Amygdala (tissue), 56 donors: ENCODE measurements at places on chromosomes 7 and 10.

- no peak for DNase-seq
These were observed 20.6 kb downstream of the ZDHHC6 start for GRCh38 chr10:112426111-112426510.

GRCh38 chr10:73931767-73932619, 21.1 kb downstream of the PLAU start:
- no peak for DNase-seq

DNA sequence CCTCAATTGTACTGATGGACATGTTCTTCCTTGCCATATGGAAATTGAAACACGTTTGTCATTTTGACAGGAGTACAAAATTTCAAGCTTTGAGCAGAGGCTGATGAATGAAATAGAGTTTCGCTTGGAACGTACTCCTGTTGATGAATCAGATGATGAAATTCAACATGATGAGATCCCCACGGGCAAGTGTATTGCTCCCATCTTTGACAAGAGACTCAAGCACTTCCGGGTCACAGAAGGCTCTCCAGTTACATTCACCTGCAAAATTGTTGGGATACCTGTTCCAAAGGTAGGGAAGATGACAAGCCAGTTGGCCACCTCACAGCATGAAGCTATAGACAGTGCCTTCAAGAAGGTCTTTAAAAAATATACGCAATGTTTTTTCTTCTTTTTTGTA, 43.1 kb downstream of the ATOH7 start:
- no peak for DNase-seq

DNA sequence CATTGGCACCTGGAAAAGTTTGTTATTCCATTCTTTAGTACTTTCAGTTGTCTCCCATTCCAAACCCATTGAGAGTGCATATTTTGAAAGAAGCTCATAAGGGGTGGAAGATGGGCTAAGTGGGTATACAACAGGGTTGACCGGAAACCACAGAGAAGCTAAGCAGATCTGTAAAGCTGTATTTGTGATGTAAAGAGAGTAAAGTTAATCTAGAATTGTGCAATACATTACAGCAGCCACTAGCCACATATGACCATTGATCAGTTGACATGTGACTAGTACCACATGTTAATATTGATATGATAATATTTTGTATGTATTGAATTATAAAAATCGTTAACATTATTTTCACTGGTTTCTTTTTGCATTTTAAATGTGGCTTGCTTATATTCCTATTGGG, 4.9 kb upstream of the PNLIP start:
- DNase-seq: no peak

GRCh38 chr10:103849880-103850571, 5.3 kb downstream of the SH3PXD2A start:
- no peak for DNase-seq

DNA sequence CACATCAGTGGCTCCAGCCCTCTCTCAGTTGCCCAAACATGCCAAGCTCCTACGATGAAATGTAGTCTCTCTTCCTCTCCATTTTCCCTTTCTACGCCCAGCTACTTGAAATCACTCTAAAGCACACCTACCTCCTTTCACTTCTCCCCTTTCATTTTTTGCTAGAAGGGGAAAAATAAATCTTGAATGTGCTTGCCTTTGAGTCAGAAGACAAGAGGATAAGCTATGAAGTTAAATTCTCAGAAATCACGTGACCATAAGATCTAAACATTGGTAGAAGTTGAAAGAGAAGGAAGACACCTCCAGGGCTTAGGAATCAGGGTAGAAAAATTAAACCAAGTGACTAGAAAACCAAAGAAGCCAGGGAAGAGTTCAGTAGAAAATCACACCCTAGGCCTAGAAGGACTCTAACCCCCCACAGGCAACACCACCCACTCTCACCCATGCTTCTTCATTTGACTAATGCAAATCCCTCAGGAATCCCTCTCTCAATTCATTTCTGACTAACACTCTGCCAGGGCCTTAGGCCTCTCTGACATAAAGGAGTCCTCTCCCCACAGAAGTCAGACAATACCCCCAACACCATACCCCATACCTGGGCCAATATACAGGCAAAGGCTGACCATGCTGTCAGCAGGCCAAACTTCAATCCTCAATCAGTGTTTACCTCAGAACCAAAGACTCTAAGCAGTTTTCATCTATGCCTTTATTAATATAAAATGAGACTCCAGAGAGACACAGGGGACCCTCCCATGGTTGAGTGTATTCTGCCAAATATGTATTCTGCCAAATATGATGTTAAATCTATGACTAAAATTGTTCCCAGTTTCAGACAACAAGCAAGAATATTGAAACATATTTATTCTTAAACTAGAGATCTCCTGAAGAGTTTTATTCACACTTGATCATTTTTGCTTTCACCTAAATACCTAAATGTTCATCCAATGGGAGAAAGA, 84.8 kb downstream of the ELMO1 start:
- no peak for DNase-seq

DNA sequence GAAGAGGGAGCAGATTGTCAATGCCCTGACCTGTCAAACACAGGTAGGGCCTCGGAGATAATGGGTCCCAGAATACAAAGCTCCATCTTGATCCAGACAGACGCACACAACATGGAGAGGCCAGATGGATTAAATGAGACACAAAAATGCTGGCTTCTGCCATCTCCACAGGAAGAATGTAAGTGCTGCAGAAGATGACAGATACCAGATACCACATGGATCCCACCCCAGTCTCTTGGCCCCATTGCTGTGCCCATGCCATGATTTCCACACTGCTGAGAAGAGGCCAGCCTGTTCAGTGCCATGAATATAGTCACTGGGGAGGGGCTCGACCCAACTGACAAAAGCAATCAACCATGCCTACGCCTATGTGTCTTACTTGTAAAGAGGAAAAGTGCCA, 487.9 kb downstream of the PARD3 start:
- no peak for DNase-seq

DNA sequence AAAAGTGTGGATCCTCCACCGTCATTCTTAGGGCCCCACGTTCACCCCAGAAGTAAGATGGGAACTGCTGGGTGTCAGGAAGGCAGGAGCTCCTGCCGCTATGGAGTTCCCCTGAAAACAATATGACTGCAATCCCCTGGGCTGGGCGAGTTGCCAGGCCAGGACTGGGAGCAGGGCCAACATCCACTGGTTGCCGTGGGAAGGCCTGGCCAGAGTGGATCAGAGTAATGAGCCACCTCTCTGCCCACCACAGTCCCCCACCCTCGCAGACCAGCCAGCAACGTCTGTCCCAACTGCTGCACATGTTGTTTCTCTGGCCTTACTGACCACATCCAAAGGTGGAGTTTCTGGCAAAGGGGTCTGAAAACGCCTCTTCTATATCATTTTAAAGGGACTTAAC, 86.6 kb downstream of the STRA8 start:
- DNase-seq: no peak
